Nephron progenitor cell (in vitro differentiated cells): ENCODE measurements at places on chromosomes 3 and 15.

- DNase-seq, result no peak
These were observed 22.2 kb downstream of the TMEM212 start for GRCh38 chr3:171865191-171865865.

- DNase-seq, result no peak
These were observed 10.6 kb upstream of the ATP2B2 start for GRCh38 chr3:10515884-10516495.

DNA sequence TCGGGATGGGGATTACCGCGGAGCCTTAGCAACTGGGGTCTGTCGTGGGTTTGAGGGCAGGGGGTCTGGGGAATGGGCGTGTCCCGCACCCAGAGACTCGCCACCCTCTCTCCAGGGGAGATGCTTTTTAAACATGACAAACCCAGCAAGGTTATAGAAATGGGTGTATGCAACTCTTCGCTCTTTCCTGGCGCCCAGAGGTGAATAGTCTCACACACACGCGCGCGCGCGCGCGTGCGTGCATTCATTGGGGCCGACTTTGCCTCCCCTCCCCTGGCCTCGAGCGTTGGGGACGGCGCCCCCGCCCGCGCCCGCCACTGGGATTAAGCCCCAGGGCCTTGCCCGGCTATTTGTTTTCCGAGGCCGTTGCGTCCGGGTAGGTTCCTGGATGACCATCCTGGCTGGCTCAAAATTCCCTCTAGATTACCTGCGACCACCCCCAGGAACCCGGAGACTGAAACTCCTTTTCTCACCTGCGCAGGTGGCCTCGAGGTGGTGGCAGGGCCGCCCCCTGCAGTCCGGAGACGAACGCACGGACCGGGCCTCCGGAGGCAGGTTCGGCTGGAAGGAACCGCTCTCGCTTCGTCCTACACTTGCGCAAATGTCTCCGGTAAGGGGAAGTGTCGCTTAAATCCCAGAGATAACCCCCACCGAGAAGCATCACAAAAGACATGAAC lies 777 bp downstream of the GPR160 start:
- DNase-seq, result peak; percentile 42

GRCh38 chr3:66661628-66662027 lies 160.8 kb upstream of the LRIG1 start:
- DNase-seq, result no peak

DNA sequence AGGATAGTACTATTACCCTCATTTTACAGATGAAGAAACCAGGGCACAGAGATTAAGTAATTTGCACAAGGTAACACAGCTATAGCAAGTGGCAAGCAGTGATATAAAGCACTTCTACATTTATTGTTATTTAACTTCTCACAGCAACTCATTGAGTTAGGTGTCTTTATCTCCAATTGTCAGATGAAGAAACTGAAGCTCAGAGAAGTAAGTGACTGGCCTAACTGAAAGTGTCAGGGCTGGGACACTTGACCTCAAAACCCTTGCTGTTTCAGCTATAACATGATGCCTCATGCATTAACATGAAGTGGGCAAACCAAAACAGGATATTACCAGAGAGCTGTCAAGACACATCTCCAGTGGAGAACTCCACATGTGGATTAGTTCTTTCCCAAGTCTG lies 65.8 kb upstream of the LEKR1 start:
- no peak for DNase-seq

DNA sequence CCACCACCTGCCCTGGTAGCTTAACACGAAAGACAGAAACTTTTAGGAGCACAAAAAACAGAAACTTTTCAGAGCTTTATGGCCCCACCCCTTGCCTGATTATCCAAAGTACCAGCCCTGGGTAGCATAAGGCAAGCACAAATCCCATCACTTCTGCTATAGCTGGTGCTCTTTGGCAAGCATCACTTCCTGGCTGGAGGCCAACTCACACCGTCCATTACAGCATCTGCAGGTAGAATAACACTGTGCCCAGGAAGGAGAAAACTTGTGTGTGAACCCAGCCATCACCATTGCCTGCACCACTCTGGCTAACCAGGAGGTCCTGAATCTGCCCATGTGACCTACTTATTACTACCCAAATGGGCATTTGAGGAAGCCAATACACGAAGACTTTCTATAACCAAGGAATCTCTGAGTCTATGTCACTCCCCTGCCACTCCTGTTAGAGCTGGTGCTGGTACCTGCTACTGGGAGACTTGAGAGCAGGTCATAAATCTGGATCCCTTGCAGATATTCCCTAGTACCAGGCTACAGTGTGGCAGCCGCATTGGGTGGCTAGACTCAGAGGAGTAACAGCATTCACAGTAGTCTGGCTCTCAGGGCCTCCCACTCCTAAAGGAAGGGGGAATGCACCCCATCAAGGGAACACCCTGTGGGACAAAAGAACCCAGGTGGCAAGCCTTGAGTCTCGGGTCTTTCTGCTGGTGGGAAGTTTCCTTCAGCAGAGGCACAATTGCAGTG lies 73.3 kb upstream of the AKAP13 start:
- DNase-seq, result no peak
